Type B pancreatic cell (in vitro differentiated cells): ENCODE measurements at places on chromosomes 16 and 17. TPM values are rescaled to one million over a fixed set of nuclear protein-coding genes. Genes with fewer than 3 reads are reported as not detected.

- H3K36me3 ChIP-seq = no peaks in the 10 kb centered on the region
- DNase-seq = peak; percentile 67
- no peak overlapping the region for H3K27ac ChIP-seq
Observed at GRCh38 chr17:2691965-2692780, 19.4 kb downstream of the CLUH start.

- H3K27ac ChIP-seq = no peak overlapping the region
- peaks cover 26% of the 10 kb centered on the region for H3K36me3 ChIP-seq
- peaks cover 46% of the 10 kb centered on the region for H3K4me1 ChIP-seq
- no peaks in the 10 kb centered on the region for H3K27me3 ChIP-seq
Observed at GRCh38 chr17:2068519-2069051, 13.7 kb downstream of the HIC1 start.

DNA sequence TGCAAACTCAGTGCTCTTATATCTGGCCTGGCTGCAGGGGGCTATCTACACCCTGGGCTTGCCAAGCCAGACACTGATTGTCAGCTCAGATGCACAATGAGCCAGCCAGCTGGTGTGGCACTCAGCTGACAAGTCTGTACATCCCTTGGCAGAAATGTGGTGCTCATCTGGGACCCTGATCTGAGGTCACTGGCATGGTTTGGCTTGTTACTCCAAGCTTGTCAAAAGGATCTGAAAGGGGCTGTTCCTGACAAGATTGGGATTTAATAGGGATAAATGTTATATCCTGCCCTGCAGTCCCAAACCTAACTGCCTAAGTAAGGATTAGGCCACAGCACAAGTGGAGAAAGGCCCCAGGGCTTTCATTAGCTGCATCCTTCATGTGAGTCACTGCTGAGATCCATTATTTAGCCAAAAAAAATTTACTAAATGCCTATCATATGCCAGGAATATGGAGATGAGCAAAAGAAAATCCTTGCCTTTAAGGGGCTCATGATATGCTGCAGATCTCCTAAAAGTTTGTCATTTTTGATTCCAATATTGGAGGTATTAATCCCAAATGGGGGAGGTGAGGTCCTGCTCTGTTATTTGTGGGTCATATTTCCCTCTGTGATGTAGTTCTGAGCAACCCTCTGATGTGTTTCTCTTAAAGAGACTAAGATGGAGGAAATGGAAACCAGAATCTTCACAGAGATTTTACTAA lies 6.3 kb downstream of the SLC6A2 start:
- no peak for DNase-seq
- H3K27me3 ChIP-seq = peaks cover 33% of the 10 kb centered on the region
- peak overlapping the region; percentile 43 for H3K27ac ChIP-seq
- peak overlapping the region; percentile 28 for H3K4me3 ChIP-seq
- H3K4me1 ChIP-seq = peaks cover 42% of the 10 kb centered on the region

GRCh38 chr17:44334727-44335126 lies 10.1 kb upstream of the SLC25A39 start:
- DNase-seq = no peak
- peaks cover 13% of the 10 kb centered on the region for H3K27me3 ChIP-seq
- H3K4me1 ChIP-seq = peaks cover 5% of the 10 kb centered on the region
- no peak overlapping the region for H3K27ac ChIP-seq

DNA sequence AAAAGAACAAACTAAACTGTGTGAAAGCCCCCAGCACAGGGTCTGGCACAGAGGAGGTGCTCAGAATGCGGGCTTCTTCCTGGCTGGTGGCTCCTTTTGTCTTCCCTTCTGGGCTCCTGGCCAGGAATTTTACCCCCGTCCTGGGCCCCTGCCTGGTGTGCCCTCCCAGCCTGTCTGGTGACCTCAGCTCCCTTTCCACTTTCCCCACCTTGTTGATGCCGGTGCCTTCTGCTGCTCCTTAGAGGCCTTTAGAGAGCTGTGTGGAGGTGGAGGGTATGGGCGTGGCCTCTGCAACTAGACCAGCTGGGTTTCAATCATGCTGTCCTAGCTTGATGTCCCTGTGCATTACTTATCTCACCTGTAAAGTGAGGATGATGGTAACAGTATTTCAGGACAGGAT lies 16.8 kb downstream of the PIRT start:
- no peak overlapping the region for H3K4me3 ChIP-seq
- no peaks in the 10 kb centered on the region for H3K36me3 ChIP-seq
- peaks cover 8% of the 10 kb centered on the region for H3K4me1 ChIP-seq
- no peak for DNase-seq
- H3K27me3 ChIP-seq = peaks cover 26% of the 10 kb centered on the region
- H3K27ac ChIP-seq = no peak overlapping the region

GRCh38 chr17:49277638-49278037 lies 47.1 kb upstream of the PHOSPHO1 start:
- no peak overlapping the region for H3K4me3 ChIP-seq
- H3K27ac ChIP-seq = no peak overlapping the region
- H3K27me3 ChIP-seq = no peaks in the 10 kb centered on the region
- no peak for DNase-seq

DNA sequence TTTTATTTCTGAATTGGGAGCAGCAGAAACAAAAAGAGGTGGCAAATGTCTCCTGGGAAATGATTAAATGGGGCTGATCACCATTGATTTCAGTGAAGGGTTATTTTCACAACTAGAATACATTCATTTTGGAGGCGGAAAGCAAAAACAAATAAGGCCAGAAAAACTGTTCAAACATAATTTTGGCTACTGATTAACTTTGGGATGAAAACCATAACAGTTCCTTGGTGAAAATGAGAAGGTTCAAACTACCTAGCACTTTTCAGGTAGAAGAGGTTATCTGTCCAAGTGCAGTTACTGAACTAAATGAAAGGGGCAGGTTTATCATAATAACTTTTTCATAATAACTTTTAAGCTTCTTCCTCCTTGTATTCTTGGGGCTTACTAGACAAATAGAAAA lies 718.5 kb downstream of the CDH11 start:
- DNase-seq = no peak
- H3K27me3 ChIP-seq = peaks cover 3% of the 10 kb centered on the region
- no peak overlapping the region for H3K4me3 ChIP-seq
- peaks cover 12% of the 10 kb centered on the region for H3K4me1 ChIP-seq

DNA sequence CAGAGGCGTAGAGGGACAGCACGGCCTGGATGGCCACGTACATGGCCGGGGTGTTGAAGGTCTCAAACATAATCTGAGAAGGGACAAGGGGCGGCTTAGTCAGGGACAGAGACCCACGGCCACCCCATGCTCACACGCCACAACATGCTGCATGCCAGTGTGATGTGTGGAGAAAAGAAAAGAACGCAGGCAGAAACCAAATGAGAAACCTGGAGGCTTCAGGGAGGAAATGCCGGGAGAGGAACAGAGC lies 1.1 kb downstream of the ACTG1 start:
- DNase-seq = no peak

DNA sequence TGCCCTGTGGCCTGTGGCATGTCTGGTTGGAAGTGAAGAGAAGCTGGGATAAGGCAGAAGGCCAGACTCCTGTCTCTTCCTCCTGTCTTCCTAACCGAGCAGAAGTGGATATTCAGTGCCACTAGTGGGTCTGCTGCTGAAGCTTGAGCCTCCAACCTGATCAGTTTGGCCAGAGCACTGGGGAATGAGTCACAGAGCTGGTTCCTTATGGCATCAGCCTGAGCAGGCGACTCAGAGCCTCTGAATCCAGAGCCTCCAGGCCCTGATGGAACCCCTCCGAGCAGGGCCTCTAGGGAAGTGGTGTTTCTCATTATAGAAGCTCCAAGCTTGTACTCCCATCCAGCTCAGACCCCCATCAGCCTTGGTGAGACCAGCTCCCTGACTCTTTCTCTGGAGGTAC lies 2.0 kb downstream of the WSCD1 start:
- H3K27ac ChIP-seq = no peak overlapping the region
- H3K36me3 ChIP-seq = no peaks in the 10 kb centered on the region
- H3K4me3 ChIP-seq = peak overlapping the region; percentile 45
- H3K4me1 ChIP-seq = peaks cover 12% of the 10 kb centered on the region
- no peak for DNase-seq

GRCh38 chr16:31143694-31144148 lies 6.1 kb downstream of the PRSS36 start:
- H3K27me3 ChIP-seq = peaks cover 25% of the 10 kb centered on the region
- H3K27ac ChIP-seq = no peak overlapping the region
- no peak for DNase-seq
- no peaks in the 10 kb centered on the region for H3K36me3 ChIP-seq

GRCh38 chr16:68306633-68307032 lies 4.1 kb downstream of the SLC7A6OS start:
- DNase-seq = no peak
- H3K4me1 ChIP-seq = peaks cover 9% of the 10 kb centered on the region
- no peak overlapping the region for H3K27ac ChIP-seq

- no peak overlapping the region for H3K27ac ChIP-seq
- no peaks in the 10 kb centered on the region for H3K27me3 ChIP-seq
Observed at GRCh38 chr17:78682363-78682762, 99.7 kb downstream of the CYTH1 start.

- peaks cover 70% of the 10 kb centered on the region for H3K4me1 ChIP-seq
- no peaks in the 10 kb centered on the region for H3K36me3 ChIP-seq
- DNase-seq = no peak
- H3K4me3 ChIP-seq = peak overlapping the region; percentile 6
Observed at GRCh38 chr16:81632392-81633146, 146.5 kb upstream of the PLCG2 start.

GRCh38 chr17:78986649-78987328 lies 7.1 kb upstream of the LGALS3BP start:
- H3K27me3 ChIP-seq = no peaks in the 10 kb centered on the region
- no peak for DNase-seq
- peak overlapping the region; percentile 63 for H3K4me3 ChIP-seq
- peaks cover 3% of the 10 kb centered on the region for H3K36me3 ChIP-seq
- H3K4me1 ChIP-seq = peaks cover 13% of the 10 kb centered on the region
- H3K27ac ChIP-seq = peak overlapping the region; percentile 87

DNA sequence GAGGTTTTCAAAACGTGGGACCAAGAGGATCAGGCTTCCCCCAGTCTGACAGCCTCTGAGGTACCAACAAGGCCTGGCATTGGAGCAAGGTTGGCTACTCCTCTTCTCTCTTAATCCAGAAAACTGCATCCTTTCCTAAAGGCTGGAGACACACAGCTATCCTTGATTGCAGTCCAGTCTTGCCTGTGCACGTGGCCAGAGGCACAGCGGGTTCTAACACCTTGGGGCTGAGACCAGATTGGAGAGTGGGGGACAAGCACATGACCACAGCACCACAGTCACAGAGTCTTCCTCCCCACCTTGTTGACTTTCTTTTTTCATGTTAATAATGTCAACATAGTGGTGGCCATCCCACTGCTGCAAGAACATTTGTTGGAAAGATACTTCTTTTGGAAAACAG lies 46.9 kb downstream of the GNAO1 start:
- no peaks in the 10 kb centered on the region for H3K27me3 ChIP-seq
- H3K36me3 ChIP-seq = no peaks in the 10 kb centered on the region
- DNase-seq = no peak
- no peaks in the 10 kb centered on the region for H3K4me1 ChIP-seq

GRCh38 chr16:6932871-6933385 lies 399.7 kb upstream of the RBFOX1 start:
- peaks cover 7% of the 10 kb centered on the region for H3K27me3 ChIP-seq
- no peak for DNase-seq
- H3K36me3 ChIP-seq = no peaks in the 10 kb centered on the region
- H3K4me1 ChIP-seq = no peaks in the 10 kb centered on the region

DNA sequence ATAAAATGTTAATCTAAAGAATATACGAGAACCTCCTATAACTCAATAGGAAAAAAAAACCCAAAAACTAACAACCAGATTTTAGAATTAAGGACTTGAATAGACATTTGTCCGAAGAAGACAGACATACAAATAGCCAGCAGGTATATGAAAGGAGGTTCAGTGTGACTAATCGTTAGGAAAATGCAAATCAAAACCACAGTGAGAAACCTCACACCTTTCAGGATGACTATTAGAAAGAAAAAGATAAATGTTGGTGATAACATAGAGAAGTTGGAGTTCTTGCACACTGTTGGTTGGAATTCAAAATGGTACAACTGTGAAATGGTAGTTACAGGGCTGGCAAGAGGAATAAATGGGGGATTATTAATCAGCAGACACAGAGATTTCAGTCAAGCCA lies 339.0 kb downstream of the TMEM114 start:
- H3K27ac ChIP-seq = no peak overlapping the region
- DNase-seq = no peak
- H3K4me3 ChIP-seq = no peak overlapping the region
- no peaks in the 10 kb centered on the region for H3K36me3 ChIP-seq
- H3K4me1 ChIP-seq = no peaks in the 10 kb centered on the region

GRCh38 chr16:2028620-2029220 lies 2.0 kb downstream of the NHERF2 start:
- no peak overlapping the region for H3K27ac ChIP-seq
- DNase-seq = no peak
- no peak overlapping the region for H3K4me3 ChIP-seq
- H3K36me3 ChIP-seq = no peaks in the 10 kb centered on the region
- peaks cover 8% of the 10 kb centered on the region for H3K4me1 ChIP-seq

DNA sequence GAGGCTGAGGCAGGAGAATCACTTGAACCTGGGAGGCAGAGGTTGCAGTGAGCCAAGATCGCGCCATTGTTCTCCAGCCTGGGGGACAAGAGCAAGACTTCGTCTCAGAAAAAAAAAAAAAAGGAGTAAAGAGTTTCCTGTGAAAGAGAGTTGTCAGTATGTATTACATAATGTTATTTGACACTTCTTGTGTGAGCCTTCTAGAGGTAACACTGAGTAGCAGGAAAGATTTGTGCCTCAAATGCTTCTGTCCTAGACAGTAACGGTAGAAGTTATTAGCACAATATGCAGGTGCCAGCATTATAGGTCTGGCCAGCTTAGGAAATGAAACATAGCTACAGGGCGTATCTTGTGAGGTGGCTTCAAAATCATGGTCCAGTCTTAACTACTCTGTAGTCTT lies 6.2 kb downstream of the RPS6KB1 start:
- no peak for DNase-seq
- peaks cover 5% of the 10 kb centered on the region for H3K4me1 ChIP-seq
- no peaks in the 10 kb centered on the region for H3K27me3 ChIP-seq

Gene GDPD1
- 8.0 and 8.4 TPM in 2 replicates for total RNA-seq

Gene RNF222
- 0.24 and 1.1 TPM in 2 replicates for total RNA-seq

Gene LCAT
- total RNA-seq = 20.2 and 26.1 TPM in 2 replicates

Gene CACNG5
- total RNA-seq = 0.68 TPM in 1 of 2 replicates, not detected in the other
